Activated CD8-positive, alpha-beta memory T cell treated with anti-CD3 and anti-CD28 coated beads, Interleukin-2, amount 50 U/mL, for 4 hours (primary cell): ENCODE measurements at places on chromosomes 2 and 18.

DNA sequence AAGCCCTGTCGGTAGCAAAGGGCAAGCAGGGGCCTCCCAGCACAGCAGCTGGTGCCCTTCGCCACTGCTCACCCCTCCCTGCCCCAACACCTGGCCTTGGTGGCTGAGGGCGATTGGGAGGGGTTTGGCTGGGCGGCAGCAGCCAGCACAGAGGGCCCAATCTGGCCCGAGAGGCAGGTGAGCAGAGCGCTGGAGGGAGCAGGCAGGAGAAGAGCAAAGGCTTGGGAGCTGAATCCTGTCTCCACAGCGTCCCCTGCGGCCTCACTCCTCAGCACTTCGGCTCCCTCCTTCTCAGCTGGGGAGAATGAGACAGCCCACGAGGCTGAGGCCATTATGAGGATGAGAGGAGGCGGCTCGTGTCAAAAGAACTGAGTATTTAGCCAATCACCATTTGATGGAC, 74.9 kb upstream of the TAF1B start:
- no peak for DNase-seq

DNA sequence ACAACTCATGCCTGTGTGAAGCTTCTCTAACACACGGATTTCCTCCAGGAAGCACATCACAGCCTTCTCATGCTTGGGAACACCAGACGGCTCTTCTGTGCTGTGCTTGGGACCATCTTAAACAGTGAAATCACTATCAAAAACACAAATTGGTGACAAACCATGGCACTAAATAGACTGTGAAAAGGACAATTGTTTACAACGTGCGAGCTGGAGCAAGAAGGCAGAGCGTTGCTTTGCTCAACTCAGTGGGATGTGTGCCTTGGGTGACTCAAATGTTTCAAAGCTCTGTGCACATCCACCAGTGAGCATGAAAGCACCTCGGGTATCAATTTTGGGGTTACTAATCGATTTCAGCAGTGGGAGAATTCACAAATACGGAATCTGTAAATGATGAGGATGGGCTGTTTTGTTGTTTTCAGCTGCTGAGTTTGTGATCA, 182.4 kb upstream of the ARL4C start:
- DNase-seq: no peak

DNA sequence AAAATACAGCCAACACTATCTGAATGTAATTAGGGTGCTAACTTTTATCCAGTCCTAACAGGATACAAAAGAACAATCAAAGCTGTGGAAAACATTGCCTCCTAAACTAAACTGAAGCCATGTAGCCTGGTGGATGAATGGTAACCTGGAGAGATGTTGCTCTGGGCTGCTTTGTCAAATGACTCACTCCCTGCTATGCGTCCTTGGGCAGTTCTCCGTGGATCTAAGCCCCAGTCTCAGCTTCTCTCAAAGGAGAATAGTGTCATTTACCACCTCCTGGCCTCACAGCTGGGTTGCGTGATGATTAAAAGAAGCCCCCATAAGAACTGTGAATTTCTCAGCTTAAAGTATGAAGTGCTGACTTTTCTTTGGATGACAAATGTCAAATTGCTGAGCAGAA, 203.7 kb downstream of the ICOS start:
- DNase-seq: no peak

DNA sequence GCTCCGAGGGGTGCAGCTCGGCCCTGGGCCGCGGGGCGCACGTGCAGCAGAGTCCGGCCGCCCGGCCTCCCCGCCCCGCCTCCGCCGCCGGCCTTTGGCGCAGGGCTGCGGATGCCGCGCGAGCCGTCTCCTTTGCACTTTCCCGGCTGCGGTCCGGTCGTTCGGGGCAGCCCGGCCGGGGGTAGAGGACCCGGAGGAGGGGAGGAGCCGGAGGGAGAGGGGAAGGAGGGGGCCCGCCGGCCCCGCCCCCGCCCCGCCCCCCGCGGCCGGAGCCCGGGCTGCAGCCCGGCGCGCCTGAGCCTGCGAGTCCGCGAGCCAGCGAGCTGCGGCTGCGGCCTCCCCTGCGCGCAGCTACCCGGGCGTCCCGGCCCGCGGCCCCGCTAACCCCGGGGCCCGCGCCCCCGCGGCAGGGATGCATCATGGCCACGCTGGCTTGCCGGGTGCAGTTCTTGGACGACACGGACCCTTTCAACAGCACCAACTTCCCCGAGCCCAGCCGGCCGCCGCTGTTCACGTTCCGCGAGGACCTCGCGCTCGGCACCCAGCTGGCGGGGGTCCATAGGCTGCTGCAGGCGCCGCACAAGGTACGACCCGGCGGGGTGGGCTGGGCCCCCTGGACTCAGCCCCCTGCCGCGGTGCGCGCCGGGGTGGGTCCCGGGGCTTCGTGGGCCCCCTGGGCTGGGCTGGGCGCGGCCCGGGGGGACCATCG, at the start of gene FHOD3:
TSS of gene FHOD3 (plus strand) at position 297 of the 709 bp plus-strand sequence. CDS start at position 420, 123 bp downstream.
- DNase-seq: no peak

- DNase-seq: no peak
Measured at GRCh38 chr2:148402786-148403185, 241.8 kb upstream of the EPC2 start.

DNA sequence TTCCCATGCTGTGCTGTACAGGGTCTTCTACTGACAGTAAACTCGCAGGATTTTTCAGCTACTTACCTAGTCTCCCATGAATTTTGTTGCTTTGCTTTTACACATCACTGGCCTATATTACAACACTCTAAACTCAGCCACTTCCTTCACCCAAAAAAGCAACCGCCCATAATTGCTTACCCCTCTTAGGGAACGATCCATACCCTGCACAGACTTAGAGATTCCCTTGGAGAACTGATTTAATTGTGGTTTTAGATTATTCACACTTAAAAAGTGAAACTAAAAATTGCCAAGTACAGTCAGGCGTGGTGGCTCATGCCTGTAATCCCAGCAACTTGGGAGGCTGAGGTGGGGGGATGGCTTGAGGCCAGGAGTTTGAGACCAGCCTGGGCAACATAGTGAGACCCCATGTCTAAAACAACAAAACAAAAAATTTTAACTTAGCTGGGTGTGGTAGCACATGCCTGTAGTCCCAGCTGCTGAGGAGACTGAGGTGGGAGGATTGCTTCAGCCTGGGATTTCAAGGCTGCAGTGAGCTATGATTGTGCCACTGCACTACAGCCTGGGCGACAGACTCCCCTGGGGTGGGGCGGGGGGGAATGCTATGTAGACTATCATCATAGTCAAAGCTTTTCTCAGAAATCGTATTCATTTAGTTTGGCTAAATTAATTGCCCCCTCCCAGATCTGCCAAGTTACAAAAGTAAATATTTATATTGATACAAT, 19.3 kb downstream of the MRPL30 start:
- DNase-seq: no peak

DNA sequence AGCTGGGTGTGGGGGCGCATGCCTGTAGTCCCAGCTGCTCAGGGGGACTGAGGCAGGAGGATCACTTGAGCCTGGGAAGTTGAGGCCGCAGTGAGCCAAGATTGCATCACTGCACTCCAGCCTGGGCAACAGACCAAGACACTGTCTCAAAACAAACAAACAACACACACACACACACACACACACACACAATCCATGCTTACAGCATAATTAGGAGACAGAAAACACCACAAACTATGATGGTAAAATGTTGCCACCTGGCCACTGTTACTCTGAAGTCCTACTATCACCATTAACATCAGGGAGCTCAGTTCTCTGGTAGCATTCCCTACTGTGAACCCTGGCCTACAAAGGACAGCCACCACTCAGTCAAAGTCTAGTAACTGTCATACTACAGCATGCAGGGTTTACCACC, 18.3 kb downstream of the DNPEP start:
- DNase-seq: no peak

DNA sequence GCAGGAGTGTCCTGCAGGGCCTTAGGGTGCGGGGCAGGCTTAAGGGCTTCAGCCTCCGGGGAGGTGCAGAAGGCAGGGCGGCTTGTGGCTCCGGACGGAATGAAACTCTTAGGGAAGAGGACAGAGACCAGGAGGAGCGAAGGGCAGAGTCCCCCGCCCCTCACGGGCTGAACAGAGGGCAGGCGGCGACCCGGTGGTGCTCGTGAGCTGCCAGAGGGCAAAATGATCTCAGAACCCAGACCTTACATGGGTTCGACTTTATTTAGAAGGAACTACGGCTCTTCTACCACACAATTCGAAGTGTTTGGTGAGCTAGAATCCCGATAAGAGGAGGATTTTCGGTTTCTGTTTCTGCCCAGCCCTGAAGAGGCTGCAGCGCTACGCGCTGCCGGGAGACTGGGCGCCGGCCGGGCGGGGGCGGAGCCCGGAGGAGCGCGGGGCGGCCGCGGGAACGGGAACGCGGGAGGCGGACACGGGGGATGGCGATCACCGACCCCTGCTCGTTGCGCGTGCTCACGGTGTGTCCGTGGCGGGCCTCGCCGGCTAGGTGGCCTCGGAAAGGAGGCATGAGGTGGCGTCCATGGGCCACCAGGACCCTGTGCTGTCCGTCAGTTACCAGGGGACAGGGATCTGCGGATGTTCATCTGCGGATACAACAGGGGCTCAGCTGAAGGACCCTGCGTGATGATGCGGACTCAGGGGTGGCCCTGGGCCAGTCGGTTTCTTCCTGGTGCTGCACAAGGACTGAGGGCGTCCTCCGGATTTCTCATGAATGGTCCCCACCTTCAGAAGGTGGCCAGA, 4.2 kb upstream of the SP100 start:
- DNase-seq: peak; percentile 54
